Muscle of arm (tissue), 14 donors: ENCODE measurements at places on chromosomes 7 and 10.

- DNase-seq = no peak
Observed at GRCh38 chr7:50146692-50147091, 53.6 kb upstream of the ZPBP start.

GRCh38 chr10:26801831-26802230 lies 58.9 kb downstream of the ABI1 start:
- DNase-seq = no peak

DNA sequence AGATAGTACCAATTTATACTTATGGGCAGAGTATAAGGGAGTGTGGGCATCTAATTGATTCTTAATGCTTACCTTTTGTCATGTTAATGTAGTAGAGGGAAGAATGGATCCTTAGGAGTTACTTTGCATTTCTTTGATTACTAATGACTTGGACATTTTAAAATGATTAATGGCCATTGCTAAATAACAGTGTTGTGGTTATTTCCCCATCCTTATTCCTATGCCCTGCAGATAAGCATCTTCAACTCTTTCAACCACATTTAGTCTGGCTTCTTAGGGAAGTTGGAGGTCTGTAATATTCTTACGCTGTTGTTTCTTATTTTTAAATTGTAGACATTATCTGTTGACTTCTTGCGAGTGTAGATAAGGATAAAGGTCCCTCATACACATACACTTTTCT lies 37.2 kb downstream of the KAT6B start:
- no peak for DNase-seq

DNA sequence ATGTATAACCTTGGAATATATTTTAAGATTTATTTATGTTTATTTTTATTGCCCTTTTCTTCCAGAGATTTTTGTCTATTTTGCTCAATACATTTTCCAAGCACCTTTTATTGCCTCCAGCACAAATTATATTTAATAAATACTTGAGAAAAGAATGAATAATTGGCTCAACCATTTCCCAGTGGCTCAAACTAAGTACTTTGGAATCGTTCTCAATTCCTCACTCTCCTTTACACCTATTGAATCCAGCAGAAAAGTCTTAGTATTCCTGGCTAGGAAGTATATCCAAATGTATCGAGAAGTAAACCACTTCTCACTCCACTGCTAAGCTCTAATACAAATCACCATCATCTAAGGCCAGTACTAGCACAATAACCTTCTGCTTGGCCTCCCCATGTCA lies 276.1 kb downstream of the NEBL start:
- no peak for DNase-seq

DNA sequence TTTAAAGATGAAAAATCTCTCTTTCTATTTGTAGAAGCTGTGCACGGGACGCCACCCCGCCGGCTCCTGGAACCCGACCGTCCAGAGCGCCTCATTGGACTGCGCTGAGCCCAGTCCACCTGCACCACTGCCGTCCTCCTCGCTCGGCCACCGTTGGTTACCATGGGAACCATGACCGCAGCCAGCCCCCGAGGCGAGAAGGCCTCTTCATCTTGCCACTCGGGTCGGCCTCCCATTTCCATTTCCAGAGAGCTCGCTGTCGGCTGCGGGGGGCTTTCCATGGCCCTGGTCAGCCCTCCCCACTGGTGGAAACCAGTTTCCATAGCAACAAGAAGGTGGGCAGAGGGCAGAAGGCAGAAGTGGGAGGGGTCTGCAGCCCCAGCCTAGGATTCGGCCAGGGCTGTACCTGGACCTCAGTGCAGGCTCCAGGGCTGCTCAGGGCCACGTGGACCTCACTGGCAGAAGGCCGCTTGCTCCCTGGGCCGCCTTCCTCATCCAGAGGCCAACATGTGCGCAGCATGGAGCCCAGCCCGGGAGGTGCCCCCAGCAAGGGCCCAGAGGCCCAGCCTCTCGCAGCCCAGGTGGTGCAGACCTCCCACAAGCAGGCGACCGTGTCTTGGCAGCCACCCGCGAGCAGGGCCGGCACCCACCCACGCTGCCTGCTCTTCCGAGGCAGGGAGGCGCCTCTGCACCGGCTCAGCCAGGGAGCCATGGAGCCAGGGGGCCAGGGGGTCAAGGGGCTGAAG lies 283.5 kb upstream of the PPP2R2D start:
- no peak for DNase-seq
